ENCODE measurements at places on chromosomes 3 and 15. TPM values are rescaled to one million over a fixed set of nuclear protein-coding genes. Genes with fewer than 3 reads are reported as not detected.

HDC gene
- polyA plus RNA-seq, result 2.8 TPM

CPA3 gene
- polyA plus RNA-seq, result not detected

SNTN gene
- polyA plus RNA-seq, result not detected

ZKSCAN7 gene
- 4.7 TPM for polyA plus RNA-seq

NR2E3 gene
- polyA plus RNA-seq, result not detected

GCSAM gene
- polyA plus RNA-seq, result 84.9 TPM

MESP2 gene
- polyA plus RNA-seq, result not detected

HESX1 gene
- 0.33 TPM for polyA plus RNA-seq

VPS13C gene
- 31.3 TPM for polyA plus RNA-seq

CCK gene
- polyA plus RNA-seq, result not detected

ZNF80 gene
- polyA plus RNA-seq, result not detected

P3H2 gene
- polyA plus RNA-seq, result not detected

TBC1D5 gene
- polyA plus RNA-seq, result 83.0 TPM

DZIP1L gene
- not detected for polyA plus RNA-seq

CCNB2 gene
- polyA plus RNA-seq, result not detected

PARP15 gene
- 17.5 TPM for polyA plus RNA-seq

CMTM7 gene
- 116 TPM for polyA plus RNA-seq

C3orf49 gene
- polyA plus RNA-seq, result not detected

NOP10 gene
- 339 TPM for polyA plus RNA-seq

CLRN1 gene
- polyA plus RNA-seq, result not detected

PPARG gene
- not detected for polyA plus RNA-seq

TNFSF10 gene
- 34.2 TPM for polyA plus RNA-seq
